ENCODE measurements at places on chromosomes 5 and 9.

DNA sequence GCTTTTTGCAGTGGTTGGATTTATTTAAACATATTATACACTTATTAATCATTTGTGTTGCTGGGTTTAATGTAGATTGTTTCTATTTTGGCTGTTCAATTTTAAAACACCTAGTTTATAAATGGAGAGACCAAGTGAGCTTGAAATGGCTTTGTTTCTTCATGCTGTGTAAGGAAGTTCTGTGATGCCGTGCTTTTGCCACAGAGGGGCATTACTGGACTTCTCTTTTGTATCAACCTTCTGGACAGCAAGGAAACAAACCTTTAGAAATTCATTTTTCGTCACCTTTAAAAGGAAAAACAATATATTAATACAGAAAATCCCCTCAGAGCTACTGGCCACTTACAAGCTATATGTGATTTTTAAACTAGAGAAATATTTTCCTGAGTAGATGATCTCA, 81.9 kb downstream of the DMRTA1 start:
- DNase-seq = no peak

- DNase-seq = peak; percentile 71
Measured at GRCh38 chr5:32312197-32312594, 543 bp downstream of the MTMR12 start.

DNA sequence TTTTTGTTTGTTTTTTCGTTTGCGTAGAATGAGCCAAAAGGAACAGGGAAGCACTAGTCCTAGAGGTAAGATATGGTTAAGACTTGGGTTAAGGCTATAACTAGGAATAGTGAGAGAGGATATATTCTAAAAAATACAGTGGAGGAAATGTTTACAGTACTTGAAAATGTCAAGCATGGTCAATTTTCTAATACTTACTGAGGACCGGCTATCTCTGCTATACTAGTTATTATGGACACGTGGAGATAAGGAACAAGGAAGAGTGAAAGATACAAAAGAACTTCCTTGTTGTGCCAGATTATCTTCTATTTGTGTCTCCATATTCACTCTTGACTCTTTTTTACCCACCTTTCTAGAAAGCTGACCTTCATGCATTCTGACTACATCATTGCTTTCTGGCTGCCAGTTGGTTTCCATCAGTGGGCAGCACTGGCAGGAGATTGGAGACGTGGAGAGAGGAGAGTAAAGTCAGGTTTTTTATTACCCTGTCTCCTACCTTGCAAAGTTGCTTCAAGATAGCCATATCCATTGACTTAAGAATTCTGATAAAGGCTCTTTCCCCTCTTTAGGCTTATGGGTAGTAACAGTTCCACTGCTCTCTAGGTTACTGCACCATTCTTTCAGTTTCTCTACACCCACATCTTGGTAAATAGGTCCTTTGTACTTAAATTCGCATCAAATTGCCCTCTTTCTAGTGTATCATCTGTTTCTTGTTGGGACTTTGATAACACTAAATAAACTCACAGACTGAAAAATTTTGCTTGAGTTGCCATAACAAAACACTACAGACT, 9.0 kb upstream of the RFX3 start:
- DNase-seq = no peak

DNA sequence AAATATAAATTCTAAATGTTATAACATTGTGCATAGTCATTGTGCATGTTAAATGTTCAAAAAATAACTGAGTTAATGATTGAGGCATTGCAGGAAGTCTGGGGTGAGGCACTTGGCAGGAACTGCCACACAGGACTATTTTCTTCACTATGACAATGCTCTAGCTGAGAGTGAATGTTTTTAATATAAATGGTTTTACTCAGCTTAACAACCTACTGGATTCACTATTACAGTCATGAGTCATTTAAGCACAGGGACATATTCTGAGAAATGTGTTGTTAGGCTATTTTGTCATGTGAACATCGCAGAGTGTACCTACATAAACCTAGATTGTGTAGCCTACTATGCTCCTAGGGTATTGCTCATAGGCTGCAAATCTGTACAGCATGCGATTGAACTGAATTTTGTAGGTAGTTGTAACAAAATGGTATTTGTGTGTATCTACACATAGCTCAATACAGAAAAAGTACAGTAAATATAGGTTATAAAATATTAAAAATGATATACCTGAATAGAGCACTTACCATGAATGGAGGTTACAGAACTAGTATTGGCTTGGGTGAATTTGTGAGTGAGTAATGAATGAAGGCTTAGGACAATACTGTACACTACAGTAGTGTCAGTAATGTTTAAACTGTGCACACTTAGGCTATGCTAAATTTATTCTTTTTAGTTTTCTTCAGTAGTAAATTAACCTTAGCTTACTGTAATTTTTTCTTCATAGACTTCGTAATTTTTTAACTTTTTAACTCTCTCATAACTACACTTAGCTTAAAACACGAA, 346.1 kb upstream of the PTGER4 start:
- peak; percentile 53 for DNase-seq

All from activated CD8-positive, alpha-beta memory T cell treated with anti-CD3 and anti-CD28 coated beads, Interleukin-2, amount 10 ng/mL, durations not matched to agents 7 days and 5 days (primary cell).